ENCODE measurements at places on chromosomes 2 and 18. TPM values are rescaled to one million over a fixed set of nuclear protein-coding genes. Genes with fewer than 3 reads are reported as not detected.

Gene AFF3
- not detected for total RNA-seq

Gene LHCGR
- total RNA-seq, result not detected

Gene CHST10
- total RNA-seq, result 7.6 TPM

Gene CELF4
- not detected for total RNA-seq

Gene BCL2
- 2.1 TPM for total RNA-seq

Gene SLC16A14
- total RNA-seq, result 0.09 TPM

Gene TPO
- not detected for total RNA-seq

Gene KIAA2012
- total RNA-seq, result not detected

Gene PSMA8
- total RNA-seq, result not detected

Gene POTEC
- total RNA-seq, result not detected

Gene CERKL
- total RNA-seq, result not detected

Gene FIGLA
- not detected for total RNA-seq

Gene IL36RN
- total RNA-seq, result not detected

Gene AQP12A
- not detected for total RNA-seq

Gene ATG16L1
- 33.3 TPM for total RNA-seq

Gene DSG2
- 15.0 TPM for total RNA-seq

Gene ATP8B1
- 31.9 TPM for total RNA-seq

Gene CNNM4
- total RNA-seq, result 1.3 TPM

Gene CCDC150
- 7.3 TPM for total RNA-seq

Gene SERPINB3
- total RNA-seq, result not detected

Gene EPB41L3
- 49.1 TPM for total RNA-seq
